Stimulated activated CD4-positive, alpha-beta T cell treated with anti-CD3 and anti-CD28 coated beads, TNF-alpha, amount 100 ng/mL, for 4 hours (primary cell): ENCODE measurements at places on chromosomes 16 and 17.

DNA sequence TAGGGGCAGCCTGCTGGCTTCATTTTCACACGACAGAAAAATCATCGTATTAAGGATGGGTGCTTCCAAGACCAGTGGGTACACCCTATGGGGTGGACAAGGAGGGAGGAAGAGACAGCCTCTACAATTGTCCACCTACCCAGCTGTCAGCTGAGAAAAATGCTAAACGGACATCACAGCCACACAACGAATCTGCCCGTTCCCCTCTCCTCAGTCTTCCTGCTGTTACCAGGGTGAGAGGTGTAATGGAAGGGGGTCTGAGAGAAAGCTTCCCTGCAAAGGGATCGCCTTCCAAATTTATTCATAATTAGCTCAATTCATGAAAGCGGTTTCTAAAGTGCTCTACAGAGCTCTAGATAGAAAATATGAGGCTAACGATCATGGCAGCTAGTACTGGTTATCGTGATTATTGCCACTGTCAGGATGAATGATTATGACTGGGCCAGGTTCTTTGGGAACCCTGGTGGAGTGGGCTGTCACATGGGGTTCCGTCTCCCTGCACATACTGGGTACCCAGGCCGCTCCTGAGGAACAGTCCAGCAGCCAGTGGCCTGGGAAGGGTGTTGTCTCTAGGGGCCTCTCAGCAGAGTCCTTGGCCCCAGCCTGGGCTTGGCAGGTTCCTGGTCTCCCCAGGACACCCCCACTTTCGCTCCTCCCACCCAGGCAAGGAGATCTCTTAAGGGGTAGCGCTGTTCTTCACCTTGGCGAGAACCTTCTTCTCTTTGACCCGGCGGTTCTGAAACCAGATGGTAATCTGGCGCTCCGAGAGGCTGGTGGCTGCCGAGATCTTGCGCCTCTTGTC lies 2.2 kb downstream of the HOXB13 start:
- no peak for DNase-seq

DNA sequence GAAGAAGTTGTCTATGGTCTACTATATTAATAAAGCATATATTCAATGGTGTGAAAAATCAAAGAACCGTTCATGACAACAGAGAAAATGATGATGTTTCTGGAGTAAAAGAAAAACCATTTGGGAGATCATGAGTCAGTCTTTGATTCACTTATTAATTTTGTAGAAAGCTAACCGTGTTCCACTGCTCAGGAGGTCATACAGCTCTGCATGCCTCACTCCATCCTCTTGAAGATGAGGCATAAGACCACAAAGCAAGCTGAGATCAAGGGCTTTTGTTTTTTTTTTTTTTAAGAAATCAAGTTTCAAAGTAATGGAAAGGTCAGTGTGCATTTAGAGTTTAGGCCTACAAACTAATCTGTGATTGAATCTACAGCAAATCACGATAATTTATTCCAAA lies 206.4 kb downstream of the CEP112 start:
- no peak for DNase-seq

- DNase-seq: no peak
These were observed 98.7 kb downstream of the UTP18 start for GRCh38 chr17:51359055-51359454.

DNA sequence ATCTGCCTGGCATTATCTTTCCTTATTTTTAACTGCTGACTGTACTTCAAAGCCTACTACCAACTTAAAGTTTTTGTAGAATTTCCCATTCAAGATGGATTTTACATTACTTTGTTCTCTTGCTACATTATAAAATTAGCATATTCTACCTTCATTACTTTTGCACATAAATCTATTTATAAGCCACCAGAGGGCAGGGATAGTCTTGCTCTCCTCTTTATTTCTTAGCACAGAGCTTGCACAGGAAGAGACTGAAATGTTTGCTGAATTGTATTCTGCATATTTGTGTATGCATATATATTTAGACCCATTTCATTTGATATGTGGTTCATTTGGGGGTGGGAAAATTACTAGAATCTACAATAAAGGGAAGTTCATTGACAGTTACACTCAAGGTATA lies 108.0 kb downstream of the SKAP1 start:
- DNase-seq: no peak

GRCh38 chr17:12553625-12554024 lies 112.1 kb upstream of the MYOCD start:
- DNase-seq: no peak
